ENCODE measurements at places on chromosomes 3 and 15.

DNA sequence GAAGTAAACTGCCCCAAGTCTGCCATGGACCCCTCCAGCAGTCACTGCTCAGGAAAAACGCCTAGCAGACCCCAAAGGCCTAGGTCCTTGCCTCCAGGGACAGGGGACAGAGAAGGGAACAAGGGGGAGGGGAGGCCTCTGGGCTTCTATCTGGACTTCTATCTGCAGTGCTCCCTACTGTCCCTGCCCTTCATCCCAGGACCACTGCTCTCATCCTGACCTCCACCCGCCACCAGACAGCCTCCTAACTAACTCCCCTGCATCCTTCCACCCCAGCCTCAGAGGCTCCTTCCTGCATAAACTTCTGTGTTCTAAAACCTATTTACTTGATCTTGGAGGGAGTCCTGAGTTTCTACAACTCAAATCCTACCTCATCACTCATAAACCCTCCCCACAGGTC is 25.4 kb downstream of the SEMA7A start:
- DNase-seq = no peak

DNA sequence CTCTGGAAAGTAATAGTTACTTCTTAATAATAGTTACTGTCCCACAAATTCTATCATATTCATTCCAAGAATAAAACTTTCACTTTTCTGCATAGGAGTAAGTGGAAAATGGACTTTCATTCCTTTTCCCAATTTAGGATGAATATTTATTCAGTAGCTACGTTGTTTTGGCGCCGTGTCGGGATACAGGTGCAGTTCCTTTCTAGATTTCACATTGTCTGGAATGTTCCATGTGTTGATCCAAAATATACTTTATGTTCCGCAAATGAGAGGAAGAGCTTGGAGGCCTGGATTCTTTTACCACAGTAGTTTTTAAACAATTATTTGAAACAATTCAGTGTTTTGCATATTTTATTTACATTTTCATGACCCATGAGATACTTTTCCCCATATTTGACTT is 22.8 kb upstream of the PPARG start:
- no peak for DNase-seq

DNA sequence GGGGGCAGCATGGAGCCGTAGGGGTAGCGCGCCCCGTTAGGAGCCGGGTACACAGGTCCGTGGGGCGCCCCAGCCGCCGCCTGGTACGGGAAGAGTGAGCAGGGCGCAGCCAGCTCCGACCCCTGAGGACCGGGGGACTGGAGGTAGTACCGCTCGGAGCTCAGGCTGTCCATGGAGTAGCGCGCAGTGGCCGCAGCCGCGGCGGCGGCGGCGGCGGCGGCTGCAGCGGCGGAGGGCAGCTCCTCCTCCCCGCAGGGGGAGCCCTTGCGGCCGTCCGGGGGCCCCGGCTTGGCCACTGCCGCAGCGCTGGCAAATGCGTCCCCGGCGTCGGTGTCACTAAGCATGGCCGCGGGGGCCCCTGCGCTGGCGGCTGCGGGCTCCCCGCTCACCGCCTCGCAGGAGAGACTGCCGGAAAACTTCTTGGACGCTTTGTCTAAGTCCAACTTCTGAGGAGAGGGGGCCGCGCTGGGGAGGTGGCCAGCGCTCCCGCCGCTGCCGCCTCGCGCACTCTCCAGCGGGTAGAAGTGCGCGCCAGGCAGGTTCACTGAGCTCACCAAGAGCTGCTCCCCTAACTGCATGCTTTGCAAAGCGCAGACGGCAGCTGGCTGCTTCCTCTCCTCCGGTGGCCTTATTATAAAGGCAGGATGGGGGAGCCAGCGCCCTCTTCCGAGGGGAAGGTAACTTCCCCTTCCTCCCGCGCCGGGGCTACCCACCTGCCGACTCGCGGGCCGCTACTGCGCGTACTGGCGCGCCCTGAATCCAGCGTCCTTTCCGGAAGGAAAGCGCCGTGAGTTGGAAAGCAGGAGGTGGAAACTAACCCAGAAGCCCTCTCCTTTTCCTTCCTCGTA is at the start of gene EOMES:
EOMES (minus strand) TSS at position 607 of the 848 bp plus-strand sequence; CDS start at position 578, 29 bp downstream.
- DNase-seq = no peak

DNA sequence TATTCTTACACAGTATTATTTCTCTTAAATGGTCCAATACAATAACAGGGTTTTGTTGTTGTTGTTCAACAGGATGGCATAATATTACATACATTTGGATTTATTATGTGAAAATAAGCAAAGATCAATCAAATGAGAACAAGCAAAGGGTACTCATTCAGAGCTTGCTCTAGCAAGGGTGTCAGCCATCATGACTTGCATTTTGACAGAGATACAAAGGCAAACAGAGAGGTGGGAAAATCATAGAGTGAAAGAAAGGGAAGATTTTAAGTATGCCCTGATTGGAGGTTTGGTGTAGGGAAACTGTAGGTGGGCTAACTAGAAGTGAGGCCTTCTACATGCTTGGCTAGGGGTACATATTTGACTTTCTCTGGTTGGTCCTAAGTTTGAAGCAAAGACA is 109.1 kb upstream of the BCHE start:
- DNase-seq = no peak

GRCh38 chr3:56291244-56291680 is 177.0 kb downstream of the ERC2 start:
- no peak for DNase-seq

- DNase-seq = peak; percentile 27
Measured at GRCh38 chr3:172675441-172676193, 35.2 kb downstream of the NCEH1 start.

All from NCI-H1436 treated with DMSO at 0.1 percent for 48 hours (cell line).